ENCODE measurements at places on chromosomes 4 and X.
A peak's percentile ranks its signal among the peaks of the same experiment; 100 is the strongest.

- DNase-seq = no peak
These were observed 9.0 kb upstream of the SLC26A1 start for GRCh38 chr4:1002131-1002630.

- DNase-seq = no peak
These were observed 62.5 kb upstream of the NFKB1 start for GRCh38 chr4:102438396-102439235.

- DNase-seq = no peak
These were observed 106.6 kb downstream of the SHROOM4 start for GRCh38 chrX:50707405-50707804.

- DNase-seq = no peak
These were observed 281.1 kb downstream of the SLC7A11 start for GRCh38 chr4:137961051-137961438.

- DNase-seq = no peak
These were observed 115.1 kb downstream of the HS6ST2 start for GRCh38 chrX:132843363-132843762.

- DNase-seq = no peak
These were observed 6.3 kb downstream of the GPR143 start for GRCh38 chrX:9759337-9759736.

DNA sequence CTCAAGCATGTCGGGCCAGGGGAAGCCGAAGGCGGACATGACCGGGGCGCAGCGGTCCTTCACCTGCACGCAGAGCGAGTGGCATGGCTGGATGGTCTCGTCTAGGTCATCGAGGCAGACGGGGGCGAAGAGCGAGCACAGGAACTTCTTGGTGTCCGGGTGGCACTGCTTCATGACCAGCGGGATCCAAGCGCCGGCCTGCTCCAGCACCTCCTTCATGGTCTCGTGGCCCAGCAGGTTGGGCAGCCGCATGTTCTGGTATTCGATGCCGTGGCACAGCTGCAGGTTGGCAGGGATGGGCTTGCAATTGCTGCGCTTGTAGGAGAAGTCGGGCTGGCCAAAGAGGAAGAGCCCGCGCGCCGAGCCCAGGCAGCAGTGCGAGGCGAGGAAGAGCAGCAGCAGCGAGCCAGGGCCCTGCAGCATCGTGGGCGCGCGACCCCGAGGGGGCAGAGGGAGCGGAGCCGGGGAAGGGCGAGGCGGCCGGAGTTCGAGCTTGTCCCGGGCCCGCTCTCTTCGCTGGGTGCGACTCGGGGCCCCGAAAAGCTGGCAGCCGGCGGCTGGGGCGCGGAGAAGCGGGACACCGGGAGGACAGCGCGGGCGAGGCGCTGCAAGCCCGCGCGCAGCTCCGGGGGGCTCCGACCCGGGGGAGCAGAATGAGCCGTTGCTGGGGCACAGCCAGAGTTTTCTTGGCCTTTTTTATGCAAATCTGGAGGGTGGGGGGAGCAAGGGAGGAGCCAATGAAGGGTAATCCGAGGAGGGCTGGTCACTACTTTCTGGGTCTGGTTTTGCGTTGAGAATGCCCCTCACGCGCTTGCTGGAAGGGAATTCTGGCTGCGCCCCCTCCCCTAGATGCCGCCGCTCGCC lies at the start of gene SFRP2:
Gene SFRP2 (minus strand): TSS at position 671 of the 864 bp plus-strand sequence. CDS start 248 bp downstream, at position 423.
- peak; percentile 28 for DNase-seq

DNA sequence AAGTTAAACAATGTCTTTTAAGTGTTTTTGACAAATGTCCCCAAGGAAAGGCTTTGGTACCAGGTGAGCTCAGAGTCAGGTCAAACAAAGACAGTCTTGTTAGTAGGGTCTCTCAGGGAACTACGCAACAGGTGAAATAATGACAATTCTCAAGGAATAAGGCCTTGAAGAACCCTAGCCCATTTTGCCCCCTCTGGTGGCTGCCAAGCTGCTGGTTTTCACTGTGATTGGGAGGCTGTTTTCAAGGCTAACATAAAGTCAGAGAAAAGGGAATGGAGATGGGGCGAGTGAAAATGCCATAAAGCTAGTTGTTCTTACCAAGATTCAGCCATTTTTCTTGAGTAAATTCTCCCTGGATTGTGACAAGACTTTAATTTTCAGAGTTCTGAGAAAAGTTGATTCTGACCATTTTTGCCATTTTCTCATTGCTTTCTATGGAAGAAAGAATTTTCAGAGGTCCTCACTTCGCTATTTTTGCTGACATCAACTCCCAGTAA lies 58.7 kb downstream of the RWDD4 start:
- no peak for DNase-seq

DNA sequence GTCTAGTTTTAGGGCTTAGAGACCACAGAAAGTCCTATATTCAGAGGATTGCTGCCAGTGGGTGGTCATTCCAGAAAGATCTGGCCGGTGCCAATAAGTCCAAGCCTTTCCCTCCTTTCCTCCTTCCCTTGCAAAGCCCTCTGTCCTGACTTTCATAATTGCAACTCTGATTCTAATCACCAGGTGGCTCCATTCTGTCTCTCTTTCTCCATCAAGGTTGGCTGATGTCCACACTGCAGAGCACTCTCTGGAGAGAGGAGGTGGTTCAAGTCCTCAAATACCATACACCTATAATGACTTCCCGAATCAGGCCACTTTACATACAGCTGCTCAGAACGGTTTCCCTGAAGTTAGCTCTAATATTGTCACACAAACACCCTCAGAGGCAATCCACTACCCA lies 22.4 kb upstream of the ARMCX4 start:
- no peak for DNase-seq

- DNase-seq = no peak
These were observed 119.4 kb downstream of the LUZP4 start for GRCh38 chrX:115408771-115409400.

DNA sequence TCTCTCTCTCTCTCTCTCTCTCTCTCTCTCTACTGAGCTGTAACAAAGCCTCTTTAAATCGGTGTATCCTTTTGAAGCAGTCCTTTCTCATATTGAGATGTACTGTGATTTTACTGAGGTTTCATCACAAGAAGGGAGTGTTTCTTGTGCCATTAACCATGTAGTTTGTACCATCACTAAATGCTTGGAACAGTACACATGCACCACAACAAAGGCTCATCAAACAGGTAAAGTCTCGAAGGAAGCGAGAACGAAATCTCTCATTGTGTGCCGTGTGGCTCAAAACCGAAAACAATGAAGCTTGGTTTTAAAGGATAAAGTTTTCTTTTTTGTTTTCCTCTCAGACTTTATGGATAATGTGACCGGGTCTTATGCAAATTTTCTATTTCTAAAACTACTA lies 37.2 kb downstream of the HPF1 start:
- DNase-seq = no peak

GRCh38 chr4:16794816-16795445 lies 103.5 kb downstream of the LDB2 start:
- peak; percentile 71 for DNase-seq

- no peak for DNase-seq
These were observed 5.3 kb downstream of the GAGE10 start for GRCh38 chrX:49308604-49309269.

GRCh38 chr4:176031922-176032321 lies 33.7 kb upstream of the WDR17 start:
- no peak for DNase-seq

GRCh38 chrX:69021141-69021960 lies 143.9 kb downstream of the PJA1 start:
- no peak for DNase-seq

DNA sequence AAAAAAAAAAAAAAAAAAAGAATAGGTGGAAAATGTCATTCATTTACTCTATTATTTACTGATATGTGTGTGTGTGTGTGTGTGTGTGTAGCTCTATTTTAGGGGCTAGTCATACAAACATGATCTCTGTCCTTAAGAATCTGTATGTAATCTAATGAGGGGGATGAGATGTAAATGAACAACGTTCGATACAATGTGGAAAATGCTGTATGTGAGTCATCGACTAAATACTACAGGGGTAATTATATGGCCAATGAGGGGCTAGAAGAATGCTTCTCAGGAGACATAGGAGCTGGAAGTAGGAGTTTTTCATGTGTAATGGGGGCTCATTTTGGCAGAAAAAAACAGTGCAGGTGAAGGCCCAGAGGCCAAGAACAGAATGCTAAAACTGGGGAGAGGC lies 41.9 kb downstream of the LEF1 start:
- no peak for DNase-seq

GRCh38 chr4:26124753-26125321 lies 196.0 kb upstream of the RBPJ start:
- no peak for DNase-seq

- no peak for DNase-seq
These were observed 34.8 kb downstream of the PJA1 start for GRCh38 chrX:69130439-69130838.

DNA sequence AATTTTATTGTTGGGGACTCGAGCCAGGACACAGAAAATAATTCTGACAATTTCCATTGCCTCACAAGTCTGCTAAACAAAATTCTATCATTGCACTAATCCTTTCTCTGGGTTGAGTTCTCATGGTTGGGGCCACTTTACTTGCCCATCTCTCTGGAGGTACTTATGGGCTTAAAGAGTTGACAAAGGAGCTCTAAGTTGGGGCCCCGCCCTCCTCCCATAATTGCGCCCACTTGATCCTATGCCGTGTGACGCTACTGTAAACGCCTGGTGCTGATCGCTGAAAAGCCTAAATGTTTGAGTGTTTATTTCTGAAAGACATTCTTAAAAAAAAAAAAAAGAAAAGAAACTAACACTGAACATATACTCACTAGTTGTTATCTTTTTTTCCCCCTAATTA lies 103.0 kb downstream of the TENM3 start:
- no peak for DNase-seq

GRCh38 chr4:52157641-52158316 lies 106.7 kb downstream of the SPATA18 start:
- no peak for DNase-seq

All from stimulated activated CD8-positive, alpha-beta memory T cell treated with anti-CD3 and anti-CD28 coated beads, Interleukin-4, amount 100 ng/mL, for 48 hours (primary cell).